ENCODE measurements at places on chromosomes 5 and 9. TPM values are rescaled to one million over a fixed set of nuclear protein-coding genes. Genes with fewer than 3 reads are reported as not detected.

Gene NUTM2G
- total RNA-seq = not detected

Gene HTR1A
- total RNA-seq = not detected

Gene CAVIN4
- total RNA-seq = 1.6 TPM

Gene MEIKIN
- not detected for total RNA-seq

Gene ST8SIA4
- 0.30 TPM for total RNA-seq

Gene ACTBL2
- total RNA-seq = 0.03 TPM

Gene IRX2
- 0.69 TPM for total RNA-seq

Gene PSIP1
- 24.8 TPM for total RNA-seq

Gene AIF1L
- 1.2 TPM for total RNA-seq

Gene PNPLA7
- 2.0 TPM for total RNA-seq

Gene KIAA1958
- 1.9 TPM for total RNA-seq

Gene THBS4
- 2.1 TPM for total RNA-seq

Gene CLIC3
- 2.9 TPM for total RNA-seq

Gene ST6GALNAC4
- total RNA-seq = 38.9 TPM

Gene ARL14EPL
- total RNA-seq = not detected

Gene ACTL7A
- not detected for total RNA-seq

Gene TAS2R1
- total RNA-seq = not detected

Gene PTGER4
- total RNA-seq = 25.0 TPM

Gene CAMK4
- total RNA-seq = 1.8 TPM

Gene PPIC
- 77.2 TPM for total RNA-seq

Gene LTC4S
- total RNA-seq = 2.3 TPM

Gene DPM2
- 12.9 TPM for total RNA-seq

Gene GRIN1
- 0.10 TPM for total RNA-seq

Gene BTNL3
- not detected for total RNA-seq

Gene ANKRD31
- under 0.01 TPM for total RNA-seq

Gene GABBR2
- 0.46 TPM for total RNA-seq

Gene FUBP3
- 46.2 TPM for total RNA-seq

Gene LVRN
- total RNA-seq = 0.36 TPM

Gene FOXI1
- total RNA-seq = not detected

Gene SOHLH1
- total RNA-seq = not detected

Gene SLC6A18
- not detected for total RNA-seq

Gene HCN1
- total RNA-seq = 0.03 TPM

Gene KLHL3
- 3.6 TPM for total RNA-seq

Gene VPS13A
- total RNA-seq = 26.4 TPM

Gene PCDHGA5
- total RNA-seq = 2.3 TPM

Gene CCDC152
- total RNA-seq = 0.26 TPM

Gene PCDH12
- 0.46 TPM for total RNA-seq

Gene MACIR
- total RNA-seq = 11.9 TPM

Gene DMRT3
- not detected for total RNA-seq

Gene GNA14
- total RNA-seq = 6.3 TPM

Gene ADAMTS13
- total RNA-seq = 6.1 TPM

Gene NR5A1
- total RNA-seq = not detected

Gene PCDHGB1
- 2.2 TPM for total RNA-seq

Gene PPP1R26
- total RNA-seq = 15.6 TPM

Gene OR1Q1
- not detected for total RNA-seq

Gene CTXN3
- total RNA-seq = not detected

Measured in smooth muscle cell of the pulmonary artery (primary cell).